ENCODE measurements at places on chromosomes 13 and 19.

- no peak for DNase-seq
Observed at GRCh38 chr13:113053801-113054604, 51.6 kb upstream of the F7 start.

DNA sequence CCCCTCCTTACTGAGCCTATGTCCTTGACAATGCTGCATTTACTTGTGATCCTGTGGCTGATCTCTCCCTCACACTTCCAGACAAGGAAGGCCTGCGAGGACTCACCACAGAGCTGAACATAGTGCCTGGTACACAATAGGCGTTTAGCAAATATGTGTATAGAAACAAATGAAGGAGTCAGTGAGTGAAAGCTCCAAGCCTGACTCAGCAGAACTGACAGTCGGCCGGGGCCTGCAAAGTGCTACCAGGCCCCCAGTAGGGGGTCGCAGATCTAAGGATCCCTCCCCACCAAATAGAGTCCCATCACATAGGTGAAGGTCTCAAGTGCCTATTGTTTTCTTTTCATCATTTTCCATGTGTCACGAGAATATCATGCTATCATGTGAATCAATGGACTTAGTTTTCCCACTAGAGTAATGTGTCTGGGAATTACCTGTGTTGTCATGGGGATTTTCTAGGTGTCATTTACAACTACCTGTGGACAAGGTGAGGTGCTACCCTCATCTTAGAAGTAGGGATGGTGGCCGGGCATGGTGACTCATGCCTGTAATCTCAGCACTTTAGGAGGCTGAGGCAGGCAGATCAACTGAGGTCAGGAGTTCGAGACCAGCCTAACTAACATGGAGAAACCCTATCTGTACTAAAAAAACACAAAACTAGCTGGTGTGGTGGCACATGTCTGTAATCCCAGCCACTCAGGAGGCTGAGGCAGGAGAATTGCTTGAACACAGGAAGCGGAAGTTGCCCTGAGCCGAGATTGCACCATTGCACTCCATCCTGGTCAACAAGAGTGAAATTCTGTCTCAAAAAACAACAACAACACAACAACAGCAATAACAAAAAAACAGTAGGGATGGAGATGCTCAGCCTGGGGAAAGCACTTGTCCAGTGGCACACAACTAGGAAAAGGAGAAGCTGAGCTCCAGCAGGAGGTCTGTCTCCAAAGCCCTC, 50.3 kb upstream of the CYP2A7 start:
- DNase-seq, result no peak

GRCh38 chr19:57171551-57172081, 4.3 kb upstream of the DUXA start:
- peak; percentile 12 for DNase-seq

DNA sequence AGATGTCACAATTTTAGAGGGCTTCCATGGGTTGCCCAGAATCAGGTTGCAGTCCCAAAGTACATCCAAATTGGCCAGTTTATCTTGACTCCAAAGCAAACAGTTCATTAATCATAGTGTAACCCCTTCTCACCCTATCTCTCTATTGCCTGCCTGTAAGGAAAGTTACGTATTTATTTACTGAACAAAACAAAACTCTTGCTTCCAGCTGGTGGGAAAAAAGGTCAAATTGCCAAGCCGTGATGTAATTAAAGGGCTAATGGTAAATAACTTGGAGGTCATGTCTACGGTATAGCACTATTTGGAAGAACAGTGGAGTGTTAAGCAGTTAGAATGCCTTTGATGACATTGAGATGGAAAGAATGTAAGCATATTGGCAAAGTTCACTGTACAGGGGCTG, 214.0 kb downstream of the DLEU7 start:
- DNase-seq, result no peak

- DNase-seq, result no peak
Observed at GRCh38 chr13:58960888-58961287, 1202.8 kb downstream of the DIAPH3 start.

DNA sequence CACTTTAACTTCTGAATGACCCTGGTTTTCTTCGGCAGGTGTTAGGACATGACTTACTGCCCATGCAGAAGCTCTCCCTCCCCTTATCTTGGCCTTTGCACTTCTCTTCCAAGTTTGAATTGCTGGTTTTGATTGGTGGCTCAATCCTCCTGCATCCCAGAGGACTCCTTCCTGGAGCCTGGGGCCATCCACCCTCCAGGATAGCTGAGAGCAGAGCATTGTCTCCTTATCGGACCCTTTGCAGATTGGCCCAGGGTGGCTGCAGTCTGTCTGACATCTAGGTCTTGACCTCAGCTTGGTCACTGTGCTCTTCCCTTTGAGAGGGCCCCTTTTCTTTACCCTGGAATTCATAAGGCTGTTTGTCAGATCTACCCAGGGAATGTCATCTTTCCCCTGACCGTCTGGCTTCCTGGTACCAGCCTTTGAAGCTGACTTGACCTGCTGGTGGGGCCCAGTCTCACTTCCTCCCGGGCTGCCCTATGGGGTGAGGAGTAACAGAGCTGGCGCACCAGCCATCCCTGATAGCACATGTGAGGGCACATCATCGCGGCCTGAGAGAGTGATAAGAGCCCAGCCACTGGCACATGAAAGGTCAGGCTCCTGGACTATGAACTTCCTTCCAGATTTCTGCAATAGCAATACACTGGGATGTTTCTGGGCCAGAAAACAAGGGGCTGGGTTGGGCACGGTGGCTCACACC, 172.9 kb upstream of the UBL3 start:
- DNase-seq, result no peak

GRCh38 chr19:13095393-13095784, 7.3 kb downstream of the LYL1 start:
- no peak for DNase-seq

GRCh38 chr19:57288373-57288772, 8.1 kb downstream of the ZNF460 start:
- no peak for DNase-seq

- DNase-seq, result no peak
Observed at GRCh38 chr13:82717249-82717648, 1165.0 kb downstream of the SLITRK1 start.

DNA sequence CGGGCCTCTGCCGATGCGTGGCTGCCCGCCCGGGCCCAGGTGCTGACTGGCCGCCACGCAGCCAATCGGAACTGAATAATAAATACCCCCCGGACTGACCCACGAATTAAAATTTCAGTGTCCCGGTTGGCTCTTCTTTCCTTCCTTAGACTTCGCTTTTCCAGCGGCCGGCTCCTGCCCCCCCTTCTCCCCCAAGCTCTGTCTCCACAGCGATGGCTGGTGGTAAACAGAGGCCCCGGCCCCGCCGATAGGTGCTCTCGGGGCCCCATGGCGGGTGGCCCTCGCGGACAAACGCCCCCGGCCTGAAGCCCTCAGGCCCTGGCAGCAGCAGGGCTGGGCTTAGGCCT, 2.6 kb downstream of the ZBTB7A start:
- no peak for DNase-seq

- DNase-seq, result no peak
Observed at GRCh38 chr19:58563034-58563573, 4.7 kb upstream of the UBE2M start.

DNA sequence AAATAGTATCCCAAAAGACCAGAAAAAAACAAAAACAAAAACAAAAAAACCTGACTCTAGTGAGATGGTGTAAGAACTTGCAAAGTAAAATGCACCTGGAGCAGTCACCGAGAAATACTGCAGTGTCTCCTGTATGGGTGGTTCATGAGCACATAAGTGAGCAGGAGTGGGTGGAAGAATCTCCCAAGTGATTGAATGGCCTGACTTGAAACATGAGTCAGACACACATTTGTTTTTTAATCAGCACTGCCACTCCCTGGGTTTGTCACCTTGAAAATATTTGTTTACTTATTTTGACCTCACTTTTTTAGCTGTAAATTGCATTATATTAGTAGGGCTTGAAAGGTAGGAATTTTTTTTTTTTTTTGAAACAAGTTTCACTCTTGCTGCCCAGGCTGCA, 2.0 kb downstream of the ZNF431 start:
- no peak for DNase-seq

GRCh38 chr13:98772794-98773452, 20.5 kb upstream of the SLC15A1 start:
- no peak for DNase-seq

DNA sequence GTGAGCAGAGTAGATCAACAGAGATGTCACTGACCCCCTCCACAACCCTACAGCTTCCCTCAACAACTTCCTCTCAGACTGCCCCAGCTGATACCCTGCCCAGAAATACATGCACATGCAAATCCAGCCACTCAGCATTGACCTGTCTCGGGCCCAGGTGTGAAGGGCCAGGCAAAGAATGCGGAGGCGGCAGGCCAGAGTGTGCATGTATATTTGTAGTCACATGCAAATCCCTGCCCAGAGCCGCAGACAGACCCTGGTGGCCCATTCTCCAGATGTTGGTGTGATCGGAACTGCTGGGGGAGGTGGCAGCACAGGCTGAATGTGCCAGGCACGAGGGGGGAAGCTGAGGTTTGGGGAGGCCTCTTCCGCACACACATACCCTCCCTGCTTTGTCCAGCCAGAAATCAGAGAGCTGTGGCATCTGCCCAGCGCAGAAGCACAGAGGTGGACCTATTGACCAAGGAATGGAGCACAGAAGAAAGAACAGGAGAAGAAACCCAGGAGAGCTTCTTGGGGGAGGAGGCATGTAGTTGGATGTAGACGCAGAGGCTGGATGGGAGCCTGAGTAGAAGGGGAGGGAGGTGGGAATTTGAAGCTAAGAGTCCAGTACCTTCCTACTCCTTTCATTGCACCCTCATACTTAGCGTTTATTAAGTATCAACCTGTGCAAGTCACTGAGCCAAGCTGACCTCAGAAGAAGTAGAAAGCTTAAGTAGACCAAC, 14.4 kb downstream of the MEF2B start:
- no peak for DNase-seq

DNA sequence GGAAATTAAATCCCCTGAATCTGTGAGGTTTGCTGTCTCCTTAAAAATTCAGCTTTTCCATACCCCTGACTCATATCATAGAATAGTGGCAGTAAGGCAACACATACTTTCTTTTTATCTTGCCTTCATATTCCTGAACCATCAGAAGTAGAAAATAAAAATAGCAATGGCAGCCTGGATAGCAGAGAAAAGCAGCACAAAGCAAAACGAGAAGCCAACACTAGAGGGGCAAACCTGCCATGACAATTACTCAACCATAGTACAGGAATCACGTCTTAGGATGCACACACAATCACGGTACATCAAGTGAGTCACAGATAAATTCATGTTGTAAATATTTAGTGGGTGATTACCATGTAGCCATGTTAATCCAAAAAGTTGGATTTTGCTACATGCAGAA, 343.0 kb downstream of the ITGBL1 start:
- no peak for DNase-seq

DNA sequence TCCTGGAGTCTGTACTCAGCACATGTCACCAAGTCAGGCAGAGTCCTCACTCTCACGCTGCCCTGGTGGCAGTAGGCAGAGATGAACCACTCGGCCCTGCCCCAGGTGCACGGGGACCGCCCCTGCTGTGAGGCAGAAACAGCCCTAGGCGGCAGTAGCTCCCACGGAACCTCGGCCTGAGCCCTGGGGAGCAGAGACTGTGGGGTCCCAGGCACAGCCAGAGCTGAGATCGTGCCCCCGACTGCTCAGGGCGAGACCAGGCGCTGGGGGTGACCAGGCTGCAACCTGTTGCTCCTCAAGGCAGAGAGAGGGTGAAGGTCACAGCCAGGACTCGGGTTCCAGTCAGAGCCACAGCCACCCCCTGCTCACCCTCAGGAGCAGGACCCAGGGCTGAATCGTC, 34.9 kb downstream of the AP1M1 start:
- no peak for DNase-seq

DNA sequence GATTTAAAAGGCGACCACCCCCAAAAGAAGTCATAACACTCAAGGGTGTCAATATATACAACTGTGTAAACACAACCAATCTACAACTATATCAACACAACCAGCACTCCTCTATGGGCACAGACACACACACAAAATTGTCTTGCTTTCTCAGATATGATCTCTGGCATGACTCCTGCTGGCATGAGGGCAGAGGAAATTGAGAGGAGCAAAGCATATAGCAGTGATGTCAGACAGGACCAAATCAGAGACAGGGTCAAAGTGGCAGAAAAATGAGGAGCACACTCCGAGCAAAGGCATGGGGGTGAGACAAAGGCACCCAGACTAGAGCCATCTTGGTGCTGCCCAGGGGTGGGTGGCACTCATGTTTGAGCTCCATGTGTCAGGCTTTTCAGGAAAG, 9.6 kb downstream of the IRGQ start:
- no peak for DNase-seq

GRCh38 chr13:27593267-27593666, 27.1 kb downstream of the LNX2 start:
- DNase-seq, result no peak

DNA sequence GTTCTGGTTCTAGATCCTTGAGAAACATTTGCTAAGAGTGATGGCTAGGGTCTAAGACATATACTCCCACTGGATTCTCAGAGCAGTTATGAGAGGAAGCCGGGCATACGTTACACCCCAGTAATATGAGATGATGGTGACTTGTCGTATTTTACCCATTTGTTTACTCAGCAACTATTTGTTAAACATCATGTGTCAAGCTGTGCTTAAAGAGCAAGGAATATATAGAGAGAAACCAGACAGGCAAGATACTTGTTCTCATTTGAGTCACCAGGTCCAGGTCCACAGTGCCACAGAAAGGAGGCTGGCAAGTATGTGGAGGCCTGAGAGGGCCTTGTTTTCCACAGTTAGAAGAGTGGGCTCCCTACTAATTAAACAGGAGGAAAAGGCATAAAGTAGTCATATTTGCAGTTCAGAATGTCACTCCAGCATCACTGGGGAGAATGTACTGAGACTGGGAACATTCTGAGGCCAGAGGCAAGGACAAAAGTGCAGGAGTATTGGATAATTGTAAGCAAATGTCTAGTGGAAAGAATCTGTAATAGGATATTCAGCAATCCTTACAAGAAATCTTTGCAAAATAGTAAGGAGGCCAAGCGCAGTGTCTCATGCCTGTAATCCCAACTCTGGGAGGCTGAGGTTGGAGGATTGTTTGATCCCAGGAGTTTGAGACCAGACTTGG, 142.2 kb downstream of the IRS2 start:
- no peak for DNase-seq

DNA sequence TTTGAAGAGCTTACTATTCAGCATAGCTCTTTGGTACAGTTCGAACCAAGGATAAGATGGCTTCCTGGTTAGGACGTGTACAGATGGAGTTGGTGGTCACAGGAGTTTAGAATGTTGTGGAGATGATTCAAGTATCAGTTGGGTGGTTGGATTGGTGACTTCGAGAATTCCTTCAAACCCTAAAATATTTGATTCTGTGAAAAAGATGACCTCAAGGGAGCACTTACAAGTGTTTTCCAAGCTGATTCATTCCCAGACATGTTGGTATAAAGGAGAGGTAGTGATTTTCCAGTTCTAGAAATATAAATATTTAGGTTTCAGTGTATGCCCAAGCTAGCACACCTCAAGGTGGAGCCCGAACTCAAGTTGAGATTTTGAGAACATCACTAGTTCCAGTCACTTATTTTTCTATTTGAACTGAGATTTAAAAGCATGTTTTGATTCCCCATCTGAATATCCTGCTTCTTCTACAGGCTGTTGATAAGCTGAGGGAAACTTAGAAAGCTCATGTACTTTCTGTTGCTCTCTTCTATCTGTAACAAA, 306.1 kb downstream of the DCT start:
- DNase-seq, result no peak

GRCh38 chr13:30526612-30527495, 61.1 kb upstream of the HMGB1 start:
- DNase-seq, result no peak

GRCh38 chr19:31962561-31962996, 382.8 kb upstream of the ZNF507 start:
- DNase-seq, result no peak

- DNase-seq, result no peak
Observed at GRCh38 chr13:96020155-96020575, 33.0 kb downstream of the UGGT2 start.

- DNase-seq, result no peak
Observed at GRCh38 chr19:47631681-47632446, 22.9 kb downstream of the BICRA start.

Data from progenitor cell of endocrine pancreas (in vitro differentiated cells).